ENCODE measurements at places on chromosomes 2 and 18. TPM values are rescaled to one million over a fixed set of nuclear protein-coding genes. Genes with fewer than 3 reads are reported as not detected.

GRCh38 chr2:165795011-165795410 lies 964 bp upstream of the GALNT3 start:
- peak; percentile 16 for DNase-seq

GRCh38 chr2:232432598-232433184 lies 23.3 kb upstream of the ALPI start:
- DNase-seq: no peak

DNA sequence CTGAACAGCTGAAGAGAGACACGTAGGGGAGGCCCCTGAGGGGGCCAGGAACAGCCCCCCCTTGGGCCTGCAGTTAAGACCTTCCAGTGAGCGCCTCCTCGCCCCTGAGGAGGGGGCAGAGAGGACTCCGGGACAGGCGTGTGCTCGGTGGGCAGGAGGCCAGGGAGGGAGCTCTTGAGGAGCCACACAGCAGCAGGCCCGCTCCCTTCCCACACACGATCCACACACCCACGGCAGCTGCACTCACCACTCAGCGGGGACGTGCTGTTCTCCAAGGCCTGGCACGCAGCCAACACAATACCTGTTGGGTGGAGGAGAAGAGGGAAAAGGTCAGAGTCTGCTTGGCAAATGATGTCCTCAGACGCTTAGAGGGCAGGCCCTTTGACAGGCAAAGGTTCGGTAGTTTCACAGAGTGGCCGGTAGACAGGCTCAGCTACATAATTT lies 39.0 kb downstream of the TGFA start:
- no peak for DNase-seq

- no peak for DNase-seq
Observed at GRCh38 chr18:7370375-7370774, 139.5 kb downstream of the LRRC30 start.

GRCh38 chr2:46914578-46915230 lies 902 bp downstream of the MCFD2 start:
- DNase-seq: no peak

GRCh38 chr18:47286776-47287410 lies 35.4 kb upstream of the SKOR2 start:
- DNase-seq: no peak

DNA sequence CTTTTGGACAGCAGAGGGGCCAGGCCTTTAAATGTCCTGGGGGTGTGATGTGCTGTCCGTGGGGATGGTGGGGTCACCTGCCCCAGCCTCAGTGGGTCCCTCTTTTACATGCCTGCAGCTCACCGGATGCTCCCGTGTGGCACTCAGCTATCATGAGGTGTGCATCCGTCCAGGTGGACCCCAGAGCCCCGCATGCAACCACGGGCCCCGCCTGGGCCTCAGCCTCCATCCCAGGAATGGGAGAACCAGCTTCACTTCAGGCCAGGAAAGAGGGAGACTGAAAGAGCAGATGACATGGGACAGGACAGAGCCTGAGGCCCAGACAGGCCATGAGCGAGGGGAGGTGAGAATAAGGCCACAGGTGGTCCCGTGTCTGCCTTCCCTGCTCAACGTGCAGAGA lies 37.5 kb downstream of the RAMP1 start:
- no peak for DNase-seq

DNA sequence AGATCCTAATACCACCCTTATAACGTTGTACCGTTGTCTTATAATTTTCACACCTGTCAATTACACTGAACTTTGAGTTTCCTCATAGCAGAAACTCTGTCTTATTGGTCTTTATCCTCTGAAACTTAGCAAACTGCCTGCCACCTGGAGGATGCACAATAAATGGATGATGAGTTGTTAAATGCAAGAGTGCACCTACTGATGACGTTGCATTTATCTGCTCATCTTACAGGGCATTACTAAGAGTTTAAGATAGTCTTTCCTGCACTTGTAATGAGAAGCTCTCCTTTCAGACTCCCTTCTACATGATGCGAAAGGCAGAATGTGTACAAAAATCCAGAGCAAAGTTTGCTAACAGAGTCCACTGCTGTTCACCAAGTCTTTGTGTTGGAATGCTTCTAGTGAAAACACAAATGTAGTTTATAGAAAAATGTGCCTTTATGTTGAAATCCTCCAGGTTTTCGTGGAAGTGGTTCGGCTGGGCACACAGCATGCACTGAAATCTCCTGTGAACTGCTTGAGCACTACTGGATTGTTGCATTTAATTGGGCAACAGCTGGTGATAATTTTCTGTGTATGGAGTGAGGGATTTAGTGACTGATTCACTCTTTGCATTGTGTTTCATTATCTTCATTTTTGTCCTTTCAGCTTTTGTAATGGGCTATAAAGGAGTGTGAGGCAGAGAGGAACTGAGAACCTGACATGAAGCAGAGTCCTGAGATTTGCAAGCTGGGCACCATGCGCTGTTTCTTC lies 665.8 kb upstream of the ID2 start:
- peak; percentile 15 for DNase-seq

- DNase-seq: no peak
Observed at GRCh38 chr2:133418671-133419070, 149.6 kb downstream of the NCKAP5 start.

DNA sequence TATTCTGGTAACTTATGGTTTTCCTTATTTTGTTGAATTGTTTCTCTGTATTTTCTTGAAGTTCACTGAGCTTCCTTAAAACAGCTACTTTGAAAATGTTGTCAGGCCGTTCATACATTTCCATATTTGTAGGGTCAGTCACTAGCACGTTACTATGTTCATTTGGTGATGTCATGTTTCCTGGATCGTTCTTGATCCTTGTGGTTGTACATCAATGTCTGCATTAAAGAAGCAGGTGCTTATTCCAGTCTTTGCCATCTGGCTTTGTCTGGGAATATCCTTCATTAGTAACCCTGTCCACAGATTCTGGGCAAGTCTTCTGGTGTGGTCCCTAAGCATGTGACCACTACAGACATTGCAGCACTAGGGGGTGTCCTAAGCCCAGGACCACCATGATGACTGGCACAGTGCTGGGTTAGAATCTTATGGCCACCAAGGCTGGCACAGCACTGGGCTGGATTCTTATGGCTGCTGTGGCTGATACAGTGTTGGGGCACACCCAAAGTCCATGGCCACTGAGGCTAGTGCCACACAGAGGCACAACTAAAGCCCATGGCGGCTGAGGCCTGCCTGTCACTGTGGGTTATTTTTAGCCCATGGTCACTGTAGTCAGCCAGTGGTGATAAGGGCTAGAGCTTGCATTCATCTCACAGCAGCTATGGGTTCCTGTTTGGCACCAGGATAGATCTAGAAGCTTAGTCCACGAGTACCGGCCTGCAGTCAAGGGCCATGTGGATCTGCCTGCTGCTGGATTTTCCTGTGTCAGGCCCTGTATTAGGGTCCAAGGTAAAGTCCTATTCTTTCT lies 13.2 kb downstream of the VWA3B start:
- no peak for DNase-seq

GRCh38 chr18:5419030-5419429 lies 123.5 kb upstream of the ZBTB14 start:
- DNase-seq: no peak

DNA sequence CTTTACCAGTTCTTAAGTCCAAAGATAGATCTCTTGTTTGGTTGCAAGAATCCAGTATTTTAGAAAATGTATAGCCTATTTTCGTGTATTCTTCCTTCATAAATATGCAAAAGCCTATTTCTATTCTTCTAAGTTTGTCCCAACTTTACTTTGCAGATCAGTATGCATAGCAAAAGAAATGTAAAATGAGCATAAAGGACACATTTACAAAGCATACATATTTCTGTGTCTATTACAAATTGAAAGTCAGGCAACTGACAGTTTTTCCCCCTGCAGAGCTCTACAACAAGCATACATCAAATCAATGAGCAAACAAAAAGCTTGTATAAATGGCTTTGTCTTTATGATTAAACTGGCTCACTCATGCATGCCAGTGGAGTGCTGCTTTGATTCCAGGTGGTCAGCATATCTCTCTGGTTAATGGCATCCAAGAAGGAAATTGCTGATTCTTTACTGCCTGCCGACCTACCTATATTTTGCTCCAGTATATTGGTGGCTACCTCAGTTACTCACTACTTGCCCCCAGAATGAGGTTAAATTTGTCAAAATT lies 10.0 kb upstream of the VPS54 start:
- DNase-seq: no peak

DNA sequence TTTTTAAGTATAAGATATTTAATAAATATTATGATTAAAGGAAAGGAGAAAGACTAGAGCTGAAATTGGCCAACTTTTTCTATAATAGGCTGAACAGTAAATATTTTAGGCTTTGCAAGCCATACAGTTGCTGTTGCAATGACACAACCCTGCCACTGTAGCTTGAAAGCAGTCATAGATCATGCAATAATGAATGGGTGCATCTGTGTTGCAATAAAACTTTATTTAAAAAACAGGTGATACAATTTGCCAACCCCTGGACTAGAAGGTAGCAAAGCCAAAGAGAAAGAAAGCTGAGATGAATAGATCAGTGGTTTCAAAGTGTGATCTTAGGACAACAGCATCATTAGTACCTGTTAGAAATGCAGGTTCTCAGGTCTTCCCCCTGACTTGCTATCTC lies 219.1 kb downstream of the SETBP1 start:
- DNase-seq: no peak

CRYBA2 gene
- total RNA-seq: not detected

SH2D6 gene
- not detected for total RNA-seq

PSMA8 gene
- not detected for total RNA-seq

SLC9A2 gene
- under 0.01 TPM for total RNA-seq

CXCR1 gene
- not detected for total RNA-seq

All from fibroblast of the aortic adventitia (primary cell).